Heart right ventricle (tissue), 16 donors: ENCODE measurements at places on chromosomes 1 and 21.

DNA sequence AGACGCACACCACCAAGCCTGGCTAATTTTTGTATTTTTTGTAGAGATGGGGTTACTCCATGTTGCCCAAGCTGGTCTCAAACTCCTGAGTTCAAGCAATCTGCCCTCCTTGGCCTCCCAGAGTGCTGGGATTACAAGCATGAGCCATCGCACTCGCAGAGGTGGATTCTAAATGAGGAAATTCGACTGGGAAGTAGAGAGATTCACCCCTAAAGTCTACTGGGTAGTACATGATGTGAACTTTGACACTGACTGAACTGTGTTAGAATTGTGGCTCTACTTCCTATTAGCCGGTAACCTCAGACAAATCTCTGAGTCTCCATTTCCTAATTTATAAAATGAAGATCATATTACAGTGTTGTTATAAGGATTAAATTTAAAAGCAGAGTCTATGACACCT lies 276.0 kb upstream of the NR5A2 start:
- DNase-seq = no peak

DNA sequence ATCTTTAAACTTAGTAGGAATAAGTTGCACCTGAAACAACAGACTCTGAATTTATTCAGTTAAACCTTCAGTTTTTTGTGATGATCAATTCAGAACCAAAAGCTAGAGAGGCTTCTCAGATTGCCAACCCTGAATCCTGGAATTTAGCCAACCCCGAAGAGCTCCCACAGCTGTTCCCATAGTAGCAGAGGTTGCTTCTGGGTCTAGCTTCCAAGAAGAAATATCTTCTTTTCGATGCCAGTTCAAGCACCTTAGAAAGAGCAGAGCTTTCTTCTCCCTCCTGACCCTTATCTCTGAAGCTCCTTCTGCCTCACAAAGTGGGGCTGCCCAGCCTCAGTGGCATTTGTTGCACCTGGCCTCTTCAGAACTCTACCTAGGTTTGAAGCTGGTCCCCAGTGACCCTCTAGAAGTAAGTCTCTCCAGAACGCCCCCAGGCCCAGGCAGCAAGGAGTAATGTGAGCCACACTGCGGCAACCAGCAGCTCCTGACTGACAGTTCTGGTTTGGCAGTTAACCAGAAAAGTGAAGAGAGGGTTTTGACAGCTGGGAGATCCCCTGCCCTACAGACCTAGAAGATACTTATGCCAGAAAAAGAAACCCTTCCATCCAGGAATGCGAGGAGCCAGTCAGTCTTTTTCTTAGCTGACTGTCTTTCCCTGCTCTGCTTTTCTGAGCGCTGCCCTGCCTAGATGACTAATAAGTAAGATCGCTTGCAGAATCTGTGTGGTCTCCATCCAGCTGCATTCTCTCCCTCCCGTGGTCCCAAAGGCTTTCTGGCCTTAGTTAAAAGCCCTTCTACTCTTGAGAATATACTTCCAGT lies 165.9 kb downstream of the ADGRL4 start:
- DNase-seq = peak; percentile 3

DNA sequence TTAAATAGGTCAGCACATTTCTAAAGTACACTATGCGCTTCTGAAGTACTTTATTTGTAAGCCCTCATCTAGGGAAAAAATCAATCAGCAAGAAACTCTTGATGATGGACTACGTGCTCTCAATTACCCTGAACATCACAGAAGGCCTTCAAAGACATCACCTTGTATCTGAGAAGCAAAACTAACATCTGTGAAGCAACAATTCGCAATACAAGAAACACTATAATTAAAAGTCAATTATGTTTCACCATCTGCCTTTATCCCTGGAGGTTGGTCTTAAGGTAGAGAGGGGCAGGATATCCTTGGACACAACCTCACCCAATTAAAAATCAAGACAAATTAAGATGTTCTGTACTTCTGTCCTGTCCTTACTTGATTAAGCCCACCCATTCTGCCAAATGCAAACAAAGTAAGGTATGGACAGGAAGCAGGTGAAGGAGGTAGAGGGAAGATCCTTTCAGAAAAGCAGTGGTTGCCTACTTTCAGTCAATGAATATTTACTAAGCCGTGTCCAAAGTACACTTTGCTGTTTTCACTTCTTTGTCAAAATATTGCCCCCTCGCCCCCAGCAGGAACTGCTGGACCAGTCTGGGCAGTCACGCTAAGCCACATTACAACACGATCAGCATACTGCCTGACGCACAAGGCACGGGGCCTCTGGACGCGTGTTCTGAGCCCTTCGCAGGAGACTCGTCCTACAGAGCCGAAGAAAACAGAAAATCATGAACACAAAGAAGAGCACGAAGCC lies 887 bp downstream of the SLC19A2 start:
- DNase-seq = peak; percentile 50

GRCh38 chr1:108057541-108057940 lies 92.6 kb upstream of the VAV3 start:
- peak; percentile 20 for DNase-seq

GRCh38 chr1:204074274-204075138 lies 1.6 kb downstream of the SOX13 start:
- DNase-seq = peak; percentile 86

DNA sequence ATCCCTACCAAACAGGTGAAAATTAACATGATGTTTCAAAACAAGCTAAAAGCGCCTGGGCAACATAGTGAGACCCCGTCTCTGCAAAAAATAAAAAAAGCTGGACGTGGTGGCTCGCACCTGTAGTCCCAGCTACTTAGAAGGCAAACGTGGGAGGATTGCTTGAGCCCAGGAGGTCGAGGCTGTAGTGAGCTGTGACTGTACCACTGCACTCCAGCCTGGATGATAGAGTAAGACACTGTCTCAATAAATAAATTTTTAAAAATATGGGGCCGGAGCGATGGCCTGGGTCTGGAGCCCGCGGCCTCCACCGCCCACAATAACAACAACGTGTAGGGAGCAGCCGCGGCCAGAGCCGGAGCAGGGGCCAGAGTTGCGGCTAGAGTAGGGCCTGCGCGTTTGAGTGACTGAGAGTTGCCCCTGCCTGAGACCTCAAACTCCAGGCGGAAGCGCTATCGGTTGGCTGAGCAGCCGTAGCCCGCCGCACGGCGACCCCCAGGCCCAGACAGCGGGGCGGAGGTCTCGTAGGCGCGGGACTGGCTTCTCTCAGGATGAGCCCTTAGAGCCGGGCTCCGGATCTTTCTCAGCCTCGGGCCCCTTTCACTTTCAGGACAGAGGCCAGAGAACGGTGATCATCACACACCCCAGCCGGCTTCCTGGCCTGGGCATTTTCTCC lies 41.4 kb downstream of the ZMYM1 start:
- DNase-seq = no peak

DNA sequence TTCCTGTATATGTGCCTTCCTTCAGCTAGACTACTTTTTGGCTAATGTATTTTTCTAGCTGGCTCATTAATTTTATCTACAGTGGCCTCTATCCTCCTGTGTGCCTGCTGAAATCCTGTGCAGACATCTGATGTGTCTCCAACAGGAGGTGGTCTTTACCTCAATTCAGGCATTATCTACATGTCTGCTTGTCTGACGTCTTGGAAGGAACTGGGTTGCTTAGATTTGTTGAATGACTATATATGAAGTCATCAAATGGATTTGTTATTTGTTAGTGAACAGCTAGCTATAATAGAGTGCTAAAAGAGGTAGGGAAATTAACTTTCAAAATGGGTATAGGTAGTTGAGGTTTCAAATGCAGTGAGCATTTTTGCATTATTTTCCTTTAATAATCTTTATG lies 6.7 kb downstream of the RPL5 start:
- DNase-seq = no peak

DNA sequence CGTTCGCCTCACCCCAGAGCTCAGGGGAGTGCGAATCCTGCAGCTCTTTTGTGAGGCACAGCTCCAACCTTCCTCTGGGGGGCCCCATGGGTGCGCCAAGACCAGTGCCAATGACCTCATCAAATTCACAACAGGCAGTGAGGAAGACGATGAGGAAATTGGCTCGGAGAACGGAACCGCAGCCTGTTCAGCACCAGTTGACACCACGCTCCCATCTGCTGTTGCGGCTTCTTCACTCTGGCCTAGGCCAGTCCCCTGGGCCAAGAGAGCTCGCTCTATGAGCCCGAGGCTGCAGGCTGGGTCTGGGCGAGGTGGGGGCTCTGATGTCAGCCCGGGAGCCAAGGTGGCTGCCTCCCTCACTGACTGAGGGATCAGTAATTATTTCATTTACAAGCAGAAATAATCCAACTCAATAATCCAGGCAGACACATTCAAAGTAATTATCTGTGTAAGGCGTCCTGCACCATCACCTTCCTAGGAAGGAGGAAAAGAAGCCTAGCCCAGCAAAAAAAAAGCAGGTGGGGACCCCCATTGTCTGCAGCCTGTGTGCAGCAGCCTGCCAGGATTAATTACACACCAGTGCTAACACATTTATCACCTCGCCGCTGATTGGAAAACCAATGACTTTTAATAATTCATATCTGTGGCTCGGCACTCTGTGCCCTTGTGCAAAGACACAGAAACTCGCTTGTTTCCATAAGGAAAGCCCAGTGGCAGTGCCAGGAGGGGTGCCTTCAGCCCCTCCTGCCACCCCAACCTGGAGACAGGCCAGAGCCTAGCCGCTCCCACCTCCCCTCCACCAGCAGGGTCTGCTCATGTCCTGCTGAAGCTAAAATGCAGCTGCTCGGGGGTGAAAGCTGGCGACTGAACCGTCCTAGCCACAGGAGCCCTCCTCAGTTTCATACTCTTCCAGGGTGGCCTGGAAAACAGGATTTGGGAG lies 1.9 kb downstream of the PLEKHA6 start:
- peak; percentile 31 for DNase-seq

GRCh38 chr1:154813846-154814505 lies 56.1 kb downstream of the KCNN3 start:
- DNase-seq = no peak

GRCh38 chr21:44615911-44616590 lies 4.2 kb downstream of the KRTAP10-8 start:
- DNase-seq = no peak

- DNase-seq = no peak
Observed at GRCh38 chr1:28865997-28866650, 48.2 kb upstream of the EPB41 start.

DNA sequence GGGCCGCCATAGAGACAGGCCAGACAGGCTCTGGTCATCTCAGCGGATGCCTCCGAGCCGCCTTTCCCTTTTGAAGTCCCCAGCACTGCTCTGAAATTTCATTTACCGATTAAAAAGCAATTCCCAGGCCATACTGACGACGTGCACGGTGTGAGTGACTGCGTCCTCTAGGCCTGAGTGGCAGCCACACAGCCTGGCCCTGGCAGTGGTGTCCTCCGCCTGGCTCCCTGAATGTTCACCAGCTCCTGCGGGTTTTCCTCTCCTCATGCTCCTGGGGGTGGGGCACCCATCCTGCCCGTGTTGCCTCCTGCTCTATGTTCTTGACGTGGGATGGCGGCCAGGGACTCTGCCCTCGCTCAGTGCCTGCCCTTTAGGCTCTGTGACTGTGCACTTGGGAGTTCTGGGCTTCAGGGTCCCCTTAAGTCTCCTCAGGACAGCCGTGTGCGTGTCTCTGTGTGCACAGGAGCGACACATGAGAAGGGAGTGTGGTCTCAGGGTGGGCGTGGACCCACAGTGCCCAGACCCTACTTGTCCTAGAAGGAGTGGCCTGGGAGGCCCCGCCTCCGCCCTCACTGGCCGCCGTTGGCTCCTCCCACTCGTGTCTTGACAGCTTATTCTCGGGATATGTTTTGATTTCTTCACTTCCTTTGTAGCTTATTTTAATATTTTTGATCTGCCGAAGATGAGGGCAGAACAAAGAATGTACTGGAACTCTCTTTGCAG lies 3.6 kb downstream of the SKI start:
- DNase-seq = peak; percentile 81

GRCh38 chr21:41446586-41446985 lies 20.5 kb downstream of the MX1 start:
- DNase-seq = no peak

DNA sequence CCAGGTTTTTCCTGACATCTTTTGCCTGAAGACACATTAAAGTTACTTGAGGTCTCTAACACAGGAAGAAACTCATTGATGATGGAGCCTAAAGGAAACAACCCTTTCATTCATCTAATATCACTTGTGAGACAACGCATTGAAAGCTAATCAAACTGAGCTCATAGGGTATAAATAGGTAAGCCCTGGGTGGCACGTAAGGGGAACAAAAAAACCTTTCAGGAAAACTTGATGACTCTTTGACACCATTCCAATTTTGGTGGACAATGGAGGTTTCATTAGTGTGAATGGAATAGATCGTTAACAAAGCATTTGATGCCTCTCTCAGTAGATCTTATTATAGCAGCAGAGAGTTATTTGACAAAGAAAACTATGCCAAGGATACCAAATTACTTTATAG lies 80.7 kb upstream of the DUSP10 start:
- no peak for DNase-seq

DNA sequence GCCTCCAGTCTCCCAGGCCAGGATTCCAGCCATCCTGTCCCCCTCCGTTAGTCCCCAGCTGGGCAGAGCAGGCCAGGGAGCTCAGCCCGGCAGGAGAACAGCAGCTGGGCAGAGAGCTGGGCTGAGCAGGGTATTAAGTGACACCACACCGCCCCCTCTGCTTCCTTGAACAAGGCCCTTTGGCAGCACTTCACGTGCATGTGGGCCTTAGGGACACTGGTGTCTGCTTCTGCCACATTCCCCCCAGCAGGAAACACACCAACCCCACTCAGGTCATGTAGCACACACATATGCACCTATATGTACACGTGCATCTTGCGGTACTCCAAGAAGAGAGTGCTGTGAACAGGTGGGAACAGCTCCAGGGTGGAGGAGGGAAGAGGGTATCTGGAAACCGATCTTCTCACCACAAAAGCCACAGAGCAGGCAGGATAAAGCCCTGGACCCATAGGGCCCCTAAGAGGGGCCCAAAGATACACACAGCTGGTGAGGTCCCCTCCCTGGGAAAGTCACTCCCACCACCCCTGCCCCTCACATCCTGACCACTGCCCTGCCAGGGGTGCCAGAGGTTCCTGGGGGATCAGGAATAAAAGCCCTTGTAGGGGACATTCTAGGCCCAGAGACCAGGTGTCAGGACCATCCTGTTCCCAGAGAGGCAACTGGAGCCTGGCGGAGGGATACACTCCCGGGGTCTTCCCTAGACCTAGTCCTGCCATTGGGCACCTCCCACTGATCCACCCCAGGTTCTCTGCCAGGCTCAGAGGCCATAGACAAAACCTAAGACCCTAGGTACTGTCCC lies 4.5 kb downstream of the EPHA2 start:
- DNase-seq = no peak

- no peak for DNase-seq
Observed at GRCh38 chr1:61174060-61174795, 91.9 kb downstream of the NFIA start.

- DNase-seq = peak; percentile 70
Observed at GRCh38 chr1:20472860-20473711, 12.9 kb downstream of the CAMK2N1 start.

GRCh38 chr1:151862604-151863003 lies 9.1 kb upstream of the THEM5 start:
- DNase-seq = no peak
